ENCODE measurements at places on chromosomes 11 and 22.

DNA sequence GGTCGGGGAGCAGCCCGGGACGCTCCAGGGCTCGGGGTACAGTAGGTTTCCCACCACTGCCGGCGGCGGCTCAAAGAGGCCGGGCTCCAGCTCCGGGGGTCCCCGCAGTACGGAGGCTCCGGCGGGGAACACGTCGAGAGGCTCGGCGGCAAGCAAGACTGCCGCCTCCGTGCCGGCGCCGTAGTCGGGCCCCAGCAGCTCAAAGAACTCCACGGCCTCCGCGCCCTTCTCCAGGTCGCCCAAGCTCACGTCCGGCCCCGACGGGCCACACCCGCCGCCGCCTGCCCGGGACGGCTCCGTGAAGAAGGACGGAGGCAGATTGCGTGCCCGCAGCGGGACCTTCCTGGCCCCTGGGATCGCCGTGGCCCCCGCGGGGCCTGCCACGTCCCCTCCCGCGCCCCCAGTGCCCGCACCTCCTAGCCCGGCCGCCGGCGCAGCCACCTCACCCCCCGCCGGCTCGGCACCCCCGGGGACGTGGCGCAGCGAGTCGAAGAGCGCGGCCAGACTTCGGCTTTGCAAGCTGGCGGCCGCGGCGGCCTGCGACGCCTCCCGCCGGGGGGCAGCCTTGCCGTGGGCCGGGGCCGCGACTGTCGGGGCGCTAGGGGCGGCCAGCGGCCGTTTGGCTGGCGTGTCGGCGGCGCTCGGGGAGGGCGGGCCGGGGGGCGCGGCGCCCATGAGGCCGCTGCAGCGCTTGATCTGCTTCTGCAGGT, 775 bp downstream of the FAM181B start:
- no peak for DNase-seq

- DNase-seq: no peak
Observed at GRCh38 chr22:20944042-20944441, 23.0 kb upstream of the AIFM3 start.

DNA sequence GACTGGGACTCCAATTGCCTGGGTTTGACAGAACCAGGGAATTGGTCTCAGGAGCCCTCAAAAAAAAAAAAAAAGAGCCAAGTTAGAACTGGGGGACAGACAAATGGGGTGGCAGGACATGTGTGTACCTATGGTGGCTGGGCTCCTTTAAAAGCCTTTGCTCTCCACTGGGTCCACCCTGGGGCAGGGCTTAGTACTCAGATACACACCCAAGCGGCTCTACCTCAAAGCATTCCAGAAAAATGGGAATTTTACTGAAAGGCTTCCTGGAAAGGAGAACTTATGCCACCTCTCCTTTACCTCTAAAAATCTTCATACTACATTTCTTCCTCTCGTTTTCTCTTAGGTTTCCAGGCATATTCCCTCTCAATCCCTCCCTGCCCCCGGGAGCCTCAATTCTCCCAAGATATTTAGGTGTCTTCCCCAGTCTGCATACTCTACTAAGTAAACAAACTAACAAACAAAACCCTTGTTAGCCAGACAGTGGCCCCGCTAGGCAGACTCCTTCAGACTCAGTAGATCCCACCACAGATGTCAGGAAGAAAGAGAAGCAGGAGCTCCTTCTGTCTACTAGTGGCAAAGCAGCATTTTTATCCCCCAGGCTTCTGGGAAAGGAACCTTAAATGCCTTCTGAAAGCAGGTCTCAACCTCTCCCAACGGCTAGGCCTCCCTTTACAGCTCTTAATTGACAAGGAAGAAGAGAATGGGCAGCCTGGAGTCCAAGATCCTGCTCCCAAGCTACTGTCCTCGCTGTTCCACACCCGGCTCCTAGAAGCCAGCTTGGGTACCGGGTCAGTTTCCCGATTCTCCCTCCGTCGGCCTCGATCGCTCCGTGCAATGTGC, 653 bp downstream of the PCSK7 start:
- no peak for DNase-seq

- DNase-seq: no peak
Observed at GRCh38 chr11:79937676-79938334, 497.0 kb upstream of the TENM4 start.

DNA sequence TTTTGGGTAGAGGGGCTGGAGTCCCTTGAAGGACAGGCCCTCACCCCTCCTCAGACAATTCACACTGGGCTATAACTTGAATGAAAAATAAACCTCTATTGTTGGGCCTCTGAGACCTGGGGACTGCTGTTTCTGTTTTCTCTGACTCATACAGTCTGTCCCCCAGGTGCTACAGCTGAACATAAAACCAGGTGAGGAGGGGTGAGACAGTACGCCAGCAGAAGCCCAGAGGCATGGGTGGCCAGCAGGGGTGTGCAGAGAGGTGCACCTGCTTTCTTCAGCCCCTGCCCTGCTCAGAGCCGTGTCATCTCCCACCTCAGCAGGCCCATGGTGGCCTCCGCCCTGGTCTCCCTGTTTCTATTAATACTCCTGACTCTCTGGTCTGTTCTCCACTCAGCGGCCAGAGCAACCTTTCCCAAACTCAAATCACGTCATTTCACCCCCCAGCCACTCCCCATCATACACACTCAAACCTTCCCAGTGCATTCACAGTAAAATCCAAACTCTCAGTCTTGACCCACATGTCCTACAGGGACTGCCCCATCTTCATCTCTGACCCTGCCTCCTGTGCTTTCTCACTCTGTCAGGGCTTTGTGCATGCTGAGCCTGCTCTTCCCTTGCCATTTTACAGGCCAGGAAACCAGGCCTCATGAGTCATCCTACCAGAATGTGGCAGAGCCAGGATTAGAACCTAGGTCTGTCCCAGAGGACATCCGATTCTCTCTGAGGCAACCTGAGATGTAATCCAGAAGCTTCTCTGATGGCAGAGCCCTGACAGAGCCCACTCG, 5.4 kb upstream of the IL2RB start:
- DNase-seq: no peak

- DNase-seq: no peak
Observed at GRCh38 chr11:27354359-27354965, 8.6 kb downstream of the CCDC34 start.

GRCh38 chr22:29454276-29454675, 15.9 kb downstream of the RFPL1 start:
- DNase-seq: no peak

GRCh38 chr11:12258451-12258850, 118.9 kb upstream of the PARVA start:
- no peak for DNase-seq

GRCh38 chr22:48089601-48090331, 1327.3 kb downstream of the TBC1D22A start:
- no peak for DNase-seq

DNA sequence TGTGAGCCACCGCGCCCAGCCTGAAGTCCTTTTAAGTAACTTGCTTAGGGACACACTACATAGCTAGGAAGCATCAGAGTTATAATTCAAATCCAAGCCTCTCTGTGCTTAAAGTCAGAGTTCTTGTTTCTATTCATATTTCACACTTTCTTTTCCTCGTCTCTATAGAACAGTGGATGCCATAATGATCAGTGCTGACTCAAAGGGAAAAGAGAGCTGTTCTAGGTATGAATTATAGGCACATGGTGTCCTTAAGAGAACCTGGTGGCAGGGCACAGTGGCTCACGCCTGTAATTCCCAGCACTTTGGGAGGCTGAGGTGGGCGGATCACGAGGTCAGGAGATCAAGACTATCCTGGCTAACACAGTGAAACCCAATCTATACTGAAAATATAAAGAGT, 400.2 kb upstream of the DDI1 start:
- DNase-seq: no peak

DNA sequence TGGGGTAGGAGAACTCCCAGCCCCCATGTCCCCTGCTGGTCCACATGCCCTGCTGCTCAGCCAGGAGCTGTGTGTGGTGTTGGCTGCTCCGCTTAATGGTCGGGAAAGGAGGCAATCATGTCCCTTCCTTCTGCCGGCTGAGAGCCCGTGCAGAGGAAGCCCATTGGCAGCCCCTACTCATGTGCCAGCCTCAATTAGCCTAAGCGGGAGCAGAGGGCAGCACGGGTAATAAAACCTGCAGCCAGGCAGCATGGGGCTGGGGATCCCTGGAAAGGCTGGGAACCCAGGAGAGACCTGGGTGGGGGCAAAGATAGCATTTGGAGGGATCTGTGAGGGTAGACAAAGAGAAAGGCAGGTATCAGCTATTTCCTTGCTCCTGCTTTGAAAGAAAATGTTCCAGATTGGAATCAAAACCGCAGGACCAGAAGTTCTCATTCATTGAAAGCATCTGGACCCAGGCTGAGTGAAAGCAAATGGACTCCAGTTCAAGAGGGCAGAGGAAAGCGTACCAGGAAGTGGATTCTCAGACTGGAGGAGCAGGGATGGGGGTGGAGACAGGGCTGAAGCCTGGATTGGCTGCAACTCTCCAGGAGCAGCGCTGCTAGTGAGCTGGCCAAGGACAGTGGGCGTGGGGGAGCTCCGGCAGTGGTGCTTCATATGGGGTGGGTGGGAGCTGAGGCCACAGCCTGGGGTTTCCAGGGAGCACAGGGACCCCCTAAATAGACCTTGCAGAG, 103.4 kb upstream of the NECTIN1 start:
- DNase-seq: no peak

DNA sequence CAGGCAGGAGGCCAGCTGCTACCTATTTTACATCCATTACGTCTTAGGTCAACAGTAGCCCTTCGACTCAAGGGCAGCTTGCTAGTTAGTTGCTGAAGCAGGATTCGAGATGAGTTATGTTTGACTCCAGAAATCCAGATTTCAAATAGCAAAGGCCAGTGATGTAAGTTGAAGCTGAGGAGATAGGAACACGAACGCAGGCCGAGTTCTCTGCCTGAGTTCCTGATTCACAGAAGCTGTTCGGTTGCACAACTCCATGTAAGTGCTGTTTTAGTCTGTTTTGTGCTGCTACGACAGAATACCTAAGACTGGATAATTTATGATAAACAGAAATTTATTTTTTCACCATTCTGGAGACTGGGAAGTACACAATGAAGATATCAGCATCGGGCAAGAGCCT, 111.2 kb downstream of the SLC1A2 start:
- DNase-seq: no peak

- DNase-seq: no peak
Observed at GRCh38 chr11:2927851-2928604, 1.2 kb downstream of the PHLDA2 start.

GRCh38 chr11:108819957-108820356, 155.1 kb downstream of the DDX10 start:
- no peak for DNase-seq

DNA sequence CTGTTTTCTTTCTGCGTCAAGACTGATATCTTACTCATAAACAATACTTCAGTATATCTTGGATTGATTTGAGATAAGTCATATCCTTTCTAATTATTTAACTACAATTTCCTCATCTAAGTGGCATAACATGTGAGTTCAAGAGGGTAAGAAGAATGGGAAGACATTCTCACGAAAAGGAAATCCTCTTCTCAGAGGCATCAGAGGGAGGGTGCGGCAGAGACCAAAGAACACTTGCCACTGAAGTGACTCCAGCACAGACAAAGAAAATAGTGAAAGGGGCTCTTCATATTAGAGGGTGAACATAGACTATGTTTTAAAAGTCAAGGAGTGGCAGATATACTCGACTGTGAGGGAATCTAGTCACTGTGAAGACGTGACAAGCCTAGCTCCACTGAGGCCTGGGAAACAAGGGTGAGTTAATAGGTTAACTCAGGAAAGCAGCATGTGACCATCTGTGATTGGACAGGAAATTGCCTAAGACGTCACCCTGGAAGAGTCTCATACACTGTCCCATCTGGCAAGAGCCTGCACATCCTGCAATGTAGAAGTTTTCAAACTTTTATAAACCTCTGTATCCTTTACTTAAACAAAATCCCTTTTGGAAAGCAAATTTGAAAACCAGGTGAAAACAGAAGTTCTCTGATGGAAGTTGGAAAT, 1.9 kb upstream of the MMP1 start:
- no peak for DNase-seq

- DNase-seq: peak; percentile 73
Observed at GRCh38 chr11:20110908-20111669, 49.2 kb downstream of the DBX1 start.

DNA sequence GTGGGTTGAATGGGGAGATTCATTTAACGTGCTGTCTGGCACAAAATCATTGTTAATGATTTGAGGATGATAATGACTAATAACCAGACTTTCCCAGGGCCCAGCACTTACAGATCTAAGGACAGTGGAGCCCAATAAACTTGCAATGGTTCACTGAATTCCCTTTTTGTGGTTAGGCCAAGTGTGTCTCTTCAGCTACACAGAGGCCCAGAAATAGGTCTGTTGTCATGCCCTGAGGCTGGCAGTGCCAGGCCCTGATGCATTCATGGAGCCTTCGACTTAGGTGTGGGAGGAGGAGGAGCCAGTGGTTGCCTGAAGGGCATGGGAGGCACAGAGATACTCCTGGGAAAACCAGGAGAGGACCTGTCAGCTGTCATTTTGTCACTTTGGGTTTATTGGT, 56.1 kb downstream of the KIAA1671 start:
- DNase-seq: no peak

All from hematopoietic multipotent progenitor cell treated with erythropoietin and hydrocortisone succinate and interleukin-3 and kit ligand, for 15 days (in vitro differentiated cells).